ENCODE measurements at places on chromosomes 6 and 20. TPM values are rescaled to one million over a fixed set of nuclear protein-coding genes. Genes with fewer than 3 reads are reported as not detected.

AKAP7 gene
- 21.0 TPM for total RNA-seq

NKAIN4 gene
- total RNA-seq = not detected

ARFRP1 gene
- total RNA-seq = 13.5 TPM

NRN1 gene
- 0.31 TPM for total RNA-seq

DSTN gene
- 27.6 TPM for total RNA-seq

PLA2G7 gene
- 5.1 TPM for total RNA-seq

PPIL6 gene
- total RNA-seq = 1.9 TPM

SLC26A8 gene
- 0.10 TPM for total RNA-seq

EIF6 gene
- 33.9 TPM for total RNA-seq

OR2B6 gene
- total RNA-seq = not detected

OXT gene
- total RNA-seq = not detected

MUC21 gene
- total RNA-seq = not detected

C2 gene
- total RNA-seq = 2.5 TPM

BPIFB4 gene
- total RNA-seq = not detected

TFB1M gene
- total RNA-seq = 7.3 TPM

DUSP15 gene
- total RNA-seq = not detected

MLIP gene
- total RNA-seq = not detected

TBCC gene
- 111 TPM for total RNA-seq

TMEM74B gene
- not detected for total RNA-seq

FAM210B gene
- 20.6 TPM for total RNA-seq

VARS2 gene
- total RNA-seq = 10.0 TPM

CNKSR3 gene
- 0.31 TPM for total RNA-seq

TRIM40 gene
- 1.4 TPM for total RNA-seq

GNAS gene
- 461 TPM for total RNA-seq

TXLNB gene
- total RNA-seq = 0.52 TPM

UBE2C gene
- total RNA-seq = 1.6 TPM

HUS1B gene
- 4.5 TPM for total RNA-seq

PPP1R16B gene
- total RNA-seq = 72.4 TPM

KATNA1 gene
- total RNA-seq = 22.0 TPM

FAM83C gene
- total RNA-seq = not detected

SS18L1 gene
- 6.3 TPM for total RNA-seq

OR2J3 gene
- not detected for total RNA-seq

GHRH gene
- total RNA-seq = not detected

MRPL2 gene
- total RNA-seq = 5.7 TPM

CSTF1 gene
- 32.6 TPM for total RNA-seq

MEP1A gene
- total RNA-seq = not detected

Data from mononuclear cell (primary cell).